Neural crest cell (in vitro differentiated cells): ENCODE measurements at places on chromosomes 16 and 17. TPM values are rescaled to one million over a fixed set of nuclear protein-coding genes. Genes with fewer than 3 reads are reported as not detected.

GNG13 gene
- not detected in 2 replicates for total RNA-seq

TCAP gene
- 1.9 and 2.8 TPM in 2 replicates for total RNA-seq

EPN2 gene
- 45.5 and 47.3 TPM in 2 replicates for total RNA-seq

TVP23C gene
- total RNA-seq: 9.2 and 15.3 TPM in 2 replicates

CHMP6 gene
- 32.7 and 33.2 TPM in 2 replicates for total RNA-seq

METTL16 gene
- 44.9 and 49.9 TPM in 2 replicates for total RNA-seq

NFATC2IP gene
- total RNA-seq: 63.9 and 67.3 TPM in 2 replicates

NME2 gene
- total RNA-seq: 541 and 545 TPM in 2 replicates

TMEM235 gene
- not detected in 2 replicates for total RNA-seq

KRT9 gene
- not detected in 2 replicates for total RNA-seq

DNA sequence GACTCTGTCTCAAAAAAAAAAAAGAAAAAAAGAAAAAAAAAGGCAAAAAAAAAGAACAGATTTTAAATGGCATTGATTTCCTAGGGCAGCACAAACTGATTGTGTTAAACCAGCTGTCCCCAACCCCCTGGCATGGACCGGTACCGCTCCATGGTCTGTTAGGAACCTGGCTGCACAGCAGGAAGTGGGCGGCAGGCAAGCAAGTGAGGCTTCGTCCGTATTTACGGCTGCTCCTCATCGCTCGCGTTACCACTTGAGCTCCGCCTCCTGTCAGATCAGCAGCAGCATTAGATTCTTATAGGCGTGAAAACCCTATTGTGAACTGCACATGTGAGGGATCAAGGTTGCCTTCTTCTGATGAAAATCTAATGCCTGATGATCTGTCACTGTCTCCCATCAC lies 26.6 kb downstream of the MGAT5B start:
- no peak for DNase-seq

DNA sequence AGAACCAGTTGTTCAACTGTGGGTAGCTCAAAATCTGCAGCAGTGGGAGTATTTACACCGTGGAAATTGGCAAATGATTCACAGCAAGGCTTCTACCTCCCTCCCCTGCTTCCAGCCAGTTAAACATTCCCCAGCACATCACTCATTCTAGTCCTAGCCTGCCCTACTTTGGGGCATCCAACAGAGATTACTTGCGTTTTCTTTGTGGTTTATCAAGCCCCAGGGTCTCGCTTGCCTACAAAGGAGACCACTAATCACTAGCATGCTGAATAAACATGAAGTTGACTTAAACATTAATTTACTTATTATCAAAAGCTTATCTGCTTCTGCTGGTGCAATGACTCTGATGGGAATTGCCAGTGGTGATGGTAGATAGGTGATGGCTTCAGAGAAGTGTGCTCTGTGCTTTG lies 94.5 kb downstream of the MARF1 start:
- DNase-seq: no peak

DNA sequence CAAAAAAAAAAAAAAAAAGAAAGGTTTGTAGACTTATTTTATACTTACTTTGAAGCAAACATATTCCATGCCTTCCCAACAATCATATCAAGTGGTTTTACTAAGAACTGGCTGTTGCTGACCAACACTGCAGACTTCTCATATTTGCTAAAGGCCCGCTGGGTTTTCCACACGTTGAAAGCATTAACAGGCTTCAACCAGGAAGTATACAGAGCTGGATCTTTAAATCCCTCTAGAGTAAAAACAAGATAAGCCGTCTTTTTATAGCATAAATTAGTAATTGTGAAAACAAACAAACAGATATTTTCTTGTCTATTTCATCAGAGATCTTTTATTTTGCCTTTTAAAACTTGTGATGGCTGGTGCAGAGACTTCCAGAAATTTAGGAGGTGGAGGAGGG lies 29.1 kb downstream of the TUBD1 start:
- no peak for DNase-seq

GRCh38 chr17:39461926-39462569 lies 762 bp downstream of the CDK12 start:
- peak; percentile 4 for DNase-seq

- no peak for DNase-seq
These were observed 40.2 kb upstream of the CIBAR2 start for GRCh38 chr16:85152414-85153030.

- no peak for DNase-seq
These were observed 12.8 kb downstream of the PIMREG start for GRCh38 chr17:6456914-6457687.

DNA sequence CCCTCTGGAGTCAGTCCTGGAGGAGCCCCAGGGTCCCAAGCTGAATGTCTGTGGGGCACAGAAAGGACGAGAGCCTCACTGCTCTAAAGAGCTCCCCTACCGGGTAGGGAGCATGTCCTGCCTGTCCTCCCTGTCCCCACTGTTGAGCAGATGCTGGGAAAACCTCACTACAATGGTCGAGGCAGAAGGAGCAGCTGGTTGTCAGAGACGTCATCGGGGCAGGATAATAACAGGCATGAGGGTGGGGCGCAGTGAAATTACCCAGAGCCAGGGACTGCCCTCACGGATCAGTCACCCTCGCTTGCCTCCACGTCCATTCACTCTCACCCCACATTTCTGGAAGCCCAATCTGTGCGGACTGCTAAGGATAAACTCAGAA lies 538 bp downstream of the TM4SF5 start:
- DNase-seq: no peak

- no peak for DNase-seq
These were observed 21.4 kb downstream of the MPRIP start for GRCh38 chr17:17063546-17064122.

- DNase-seq: no peak
These were observed 129.2 kb upstream of the NACA2 start for GRCh38 chr17:61720016-61720795.

GRCh38 chr16:55392701-55393100 lies 68.7 kb downstream of the IRX6 start:
- DNase-seq: no peak

GRCh38 chr16:77548766-77549165 lies 113.9 kb upstream of the ADAMTS18 start:
- DNase-seq: no peak

GRCh38 chr16:55510185-55510805 lies 1.4 kb downstream of the LPCAT2 start:
- DNase-seq: no peak

DNA sequence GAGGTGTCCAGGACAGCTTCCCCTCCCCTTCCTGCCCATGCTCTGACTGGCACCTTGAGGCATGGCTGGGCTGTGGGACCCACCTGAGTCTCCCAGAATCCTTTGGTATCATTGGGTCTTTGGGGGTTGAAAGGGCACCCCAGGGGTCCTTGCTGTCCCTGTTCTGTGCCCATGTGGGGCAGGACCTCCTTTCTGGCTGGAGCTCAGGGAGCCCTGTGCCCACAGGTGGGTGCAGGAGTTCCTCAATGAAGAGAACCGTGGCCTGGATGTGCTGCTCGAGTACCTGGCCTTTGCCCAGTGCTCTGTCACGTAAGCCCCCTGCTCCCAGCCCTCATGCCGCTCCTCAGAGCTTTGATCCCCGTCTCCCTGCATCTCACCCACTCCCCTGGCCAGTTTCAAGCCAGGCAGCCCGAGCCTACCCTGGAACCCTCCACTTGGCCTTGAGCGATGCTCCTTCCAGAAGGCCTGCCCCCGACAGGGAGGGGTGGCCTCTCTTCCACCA lies 11.8 kb downstream of the FMNL1 start:
- DNase-seq: no peak

- no peak for DNase-seq
These were observed 84.5 kb downstream of the MRM3 start for GRCh38 chr17:866568-867103.

DNA sequence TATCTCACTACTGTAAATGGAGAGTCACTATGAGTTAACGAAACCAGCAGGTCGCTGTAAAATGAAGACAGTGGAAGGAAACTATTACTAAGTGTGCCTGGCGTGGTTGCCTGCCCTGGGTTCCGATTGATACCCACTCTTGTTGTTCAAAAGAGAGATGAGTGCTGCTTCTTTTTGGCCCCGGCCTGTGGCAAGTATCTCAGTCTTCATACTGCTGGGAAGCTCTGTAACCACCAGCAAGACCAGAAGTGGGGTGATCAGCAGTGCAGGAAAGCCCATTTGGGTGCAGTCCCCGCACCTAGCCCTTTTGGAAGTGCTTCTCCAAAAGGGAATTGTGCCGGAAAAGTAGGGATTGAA lies 104.5 kb downstream of the SNX29 start:
- DNase-seq: no peak

DNA sequence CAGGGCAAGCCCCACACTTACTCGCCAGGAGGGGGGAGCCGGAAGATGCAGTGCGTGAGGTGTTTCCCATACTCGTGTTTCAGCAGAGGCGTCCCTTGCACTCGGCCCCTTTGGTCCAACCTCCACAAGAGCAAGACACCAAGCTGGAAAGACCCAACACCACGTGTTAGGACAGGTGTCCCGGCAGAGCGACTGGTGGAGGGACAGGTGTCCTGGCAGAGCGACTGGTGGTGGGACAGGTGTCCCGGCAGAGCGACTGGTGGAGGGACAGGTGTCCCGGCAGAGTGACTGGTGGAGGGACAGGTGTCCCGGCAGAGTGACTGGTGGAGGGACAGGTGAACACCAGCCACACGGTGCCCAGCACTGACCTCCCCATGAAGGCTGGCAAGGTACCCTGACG lies 19.4 kb downstream of the IFT140 start:
- no peak for DNase-seq

- peak; percentile 32 for DNase-seq
These were observed 404.9 kb upstream of the EEF2KMT start for GRCh38 chr16:5502467-5502869.

- peak; percentile 64 for DNase-seq
These were observed 6.9 kb upstream of the PIRT start for GRCh38 chr17:10844621-10845387.

DNA sequence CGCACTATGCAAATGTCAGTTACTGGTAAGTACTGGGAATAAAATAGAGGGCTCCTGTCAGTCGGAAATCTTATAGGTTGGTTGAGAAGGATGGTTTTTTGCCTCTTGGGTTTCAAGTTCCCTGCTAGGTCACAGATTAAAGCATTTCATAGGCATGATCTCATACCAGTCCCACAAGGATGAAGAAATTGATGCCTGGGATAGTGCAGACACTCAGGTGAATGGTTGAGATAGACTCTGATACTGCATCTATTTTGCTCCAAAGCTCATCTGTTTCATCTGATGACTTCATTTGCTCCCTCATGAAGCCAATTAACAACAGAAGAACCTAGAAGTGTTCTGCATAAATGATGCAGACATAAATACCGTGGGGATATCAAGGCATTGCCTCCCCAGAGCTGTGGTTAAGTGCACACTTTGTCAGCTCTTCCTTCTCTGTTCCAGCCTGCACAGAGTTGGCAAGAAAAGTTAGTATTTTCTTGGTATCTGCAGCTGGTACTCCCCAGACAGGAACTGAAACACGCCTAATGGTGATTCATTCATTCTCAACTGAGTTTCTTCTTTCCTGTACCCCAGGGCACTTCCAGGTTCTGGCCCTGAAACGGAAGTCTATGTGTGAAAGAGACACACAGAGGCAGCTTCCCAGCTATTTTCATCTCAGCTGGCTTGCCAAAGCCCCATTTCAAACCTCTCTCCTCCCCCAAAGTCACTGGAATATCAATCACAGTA lies 418.3 kb upstream of the SALL1 start:
- DNase-seq: no peak

GRCh38 chr17:82242698-82242976 lies 13.8 kb downstream of the SLC16A3 start:
- no peak for DNase-seq
